Right lung (tissue), 10 donors: ENCODE measurements at places on chromosomes 1 and 21. TPM values are rescaled to one million over a fixed set of nuclear protein-coding genes. Genes with fewer than 3 reads are reported as not detected.
A peak's percentile ranks its signal among the peaks of the same experiment; 100 is the strongest.

DNA sequence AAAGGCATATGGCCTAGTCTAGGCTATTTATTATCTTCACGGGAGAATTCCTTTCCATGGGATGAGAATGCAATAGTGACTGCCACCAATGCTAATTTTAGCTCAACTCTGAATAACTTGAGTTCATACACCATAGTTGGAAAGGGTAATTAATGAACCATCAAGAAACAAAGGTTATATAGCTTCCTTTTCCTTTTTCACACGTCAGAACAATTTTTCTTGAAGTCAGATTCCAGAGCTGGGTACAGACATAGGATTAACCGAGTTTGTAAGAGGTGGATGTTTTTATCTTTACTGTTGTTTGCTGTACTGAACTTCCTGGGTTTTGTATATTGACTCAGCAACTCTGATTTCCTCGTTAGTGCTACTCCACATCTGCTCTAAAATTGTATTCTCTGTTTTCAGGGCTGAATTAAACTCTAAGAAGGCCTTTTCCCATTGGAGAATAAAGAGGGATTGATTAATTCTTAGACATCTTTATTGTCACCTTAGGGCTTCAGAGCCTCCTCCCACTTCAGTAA lies 262.0 kb downstream of the NUF2 start:
- no peak for DNase-seq

GRCh38 chr1:14926818-14927575 lies 226.6 kb upstream of the TMEM51 start:
- no peak for DNase-seq

DNA sequence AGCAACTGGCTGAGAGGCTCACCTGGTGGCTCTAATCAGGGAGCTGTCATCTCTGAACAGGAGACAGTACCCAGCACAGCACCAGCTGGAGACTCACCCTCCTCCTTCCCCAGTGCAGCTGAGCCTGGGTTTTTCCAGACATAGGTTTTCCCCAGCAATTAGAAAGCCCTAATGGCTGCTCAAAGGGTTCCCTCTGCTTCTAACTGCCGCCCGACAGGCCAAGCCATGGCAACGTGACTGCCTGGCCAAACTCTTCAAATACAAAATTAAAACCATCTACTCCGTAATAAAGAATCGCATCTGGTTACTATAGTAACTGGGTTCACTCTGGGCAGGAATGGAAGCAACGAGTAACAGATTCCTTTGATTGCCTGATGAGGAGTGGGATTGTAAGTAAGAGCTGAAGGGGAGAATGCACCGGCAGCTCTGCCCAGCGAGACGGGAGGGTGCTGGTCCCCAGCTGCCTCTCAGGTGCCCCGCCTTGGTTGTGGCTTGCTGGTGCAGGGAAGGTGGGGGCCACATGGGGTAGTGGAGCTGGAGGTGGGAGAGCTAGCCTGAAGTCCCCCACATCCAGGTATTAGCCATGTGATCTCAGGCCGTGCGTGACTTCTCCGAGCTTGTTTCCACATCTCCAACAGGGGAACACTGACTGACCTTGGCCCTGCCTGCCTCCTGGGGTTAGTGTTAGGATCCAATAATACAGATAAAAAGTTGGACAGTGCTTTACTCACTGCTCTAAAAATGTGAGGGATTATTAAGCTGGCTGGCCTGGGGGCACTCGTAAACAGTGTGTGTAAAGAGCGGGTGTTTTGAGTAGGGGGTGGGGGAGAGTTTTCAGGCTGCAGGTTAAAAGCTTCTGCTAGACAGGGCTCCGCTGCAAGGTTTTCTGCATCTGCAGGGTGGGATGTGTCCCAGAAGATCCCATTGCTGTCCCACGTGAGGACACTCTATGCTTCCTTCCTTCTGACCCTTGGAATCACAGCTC lies 94.2 kb downstream of the KCNN3 start:
- no peak for DNase-seq

GRCh38 chr1:59043796-59044195 lies 253.1 kb upstream of the FGGY start:
- DNase-seq = no peak

GRCh38 chr1:18238190-18238589 lies 130.6 kb downstream of the IGSF21 start:
- no peak for DNase-seq

GRCh38 chr1:115300087-115300876 lies 37.8 kb downstream of the NGF start:
- no peak for DNase-seq

GRCh38 chr1:11531314-11531870 lies 52.4 kb downstream of the DISP3 start:
- DNase-seq = no peak

DNA sequence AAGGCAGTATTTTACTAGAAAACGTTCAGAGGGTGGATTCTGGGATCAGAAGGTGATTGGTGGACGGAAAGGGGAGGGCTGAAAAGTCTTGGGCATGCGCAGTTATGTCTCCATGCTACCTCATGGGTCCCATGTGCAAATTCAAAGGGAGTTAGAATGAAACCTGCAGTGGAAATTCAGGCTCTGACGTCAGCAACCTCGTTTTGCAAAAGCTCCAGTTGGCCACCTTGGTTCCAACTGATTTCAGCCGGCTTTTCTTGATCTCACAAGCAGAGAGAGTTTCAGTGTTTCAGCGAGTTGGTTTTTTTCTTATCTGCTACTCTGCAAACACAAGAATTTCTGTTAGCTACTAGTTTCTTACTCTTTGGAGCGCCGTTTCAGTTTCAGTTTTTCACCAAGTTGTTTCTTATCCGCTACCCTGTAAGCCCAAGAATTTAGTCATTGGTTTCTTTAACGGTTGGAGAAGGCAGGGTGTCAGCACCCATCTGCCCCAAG lies 69.8 kb upstream of the PGBD5 start:
- no peak for DNase-seq

GRCh38 chr1:89994231-89994804 lies 592 bp upstream of the ZNF326 start:
- DNase-seq = no peak

GRCh38 chr1:24717887-24718650 lies 27.2 kb upstream of the CLIC4 start:
- no peak for DNase-seq

- no peak for DNase-seq
These were observed 1080.6 kb downstream of the PLA2G4A start for GRCh38 chr1:187909382-187909781.

DNA sequence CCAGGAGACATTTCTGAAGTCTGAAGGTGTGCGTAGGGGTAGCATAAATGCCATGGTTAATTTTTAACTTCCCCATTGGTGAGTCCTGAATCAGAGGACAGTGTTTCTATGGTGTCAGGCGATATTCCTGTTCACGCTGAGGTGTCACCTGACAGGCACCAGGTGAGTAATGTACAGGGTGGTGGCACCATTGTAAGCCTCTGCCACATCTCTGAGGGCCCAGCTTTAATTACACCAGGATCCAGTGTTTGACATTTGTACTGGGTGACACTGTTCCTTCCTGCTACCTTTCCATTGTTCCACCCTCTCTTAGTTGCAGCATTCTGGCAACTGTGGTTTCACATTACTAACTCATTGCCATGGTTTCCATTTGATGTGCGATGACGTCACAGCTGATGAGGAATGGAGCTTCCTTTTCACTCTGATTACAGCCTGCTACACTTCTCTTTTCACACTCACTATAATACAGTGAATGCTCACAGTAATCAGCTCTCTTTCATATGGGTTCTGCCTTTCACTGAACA lies 40.6 kb upstream of the MARK1 start:
- peak; percentile 16 for DNase-seq

DNA sequence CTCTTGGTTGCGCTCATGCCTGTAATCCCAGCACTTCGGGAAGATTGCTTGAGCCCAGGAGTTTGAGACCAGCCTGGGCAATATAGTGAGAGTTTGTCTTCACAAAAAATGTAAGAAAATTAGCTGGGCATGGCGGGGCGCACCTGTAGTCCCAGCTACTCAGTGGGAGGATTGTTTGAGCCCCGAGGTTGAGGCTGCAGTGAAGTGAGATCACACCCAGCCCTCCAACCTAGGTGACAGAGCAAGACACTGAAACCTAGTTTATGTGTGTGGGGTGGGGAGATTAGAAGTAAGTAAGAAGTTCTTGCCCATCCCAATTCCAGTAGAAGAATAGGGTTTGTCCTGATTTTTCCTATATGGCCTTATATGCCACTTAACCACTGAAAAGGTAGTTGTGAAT lies 2.0 kb downstream of the RPL5 start:
- no peak for DNase-seq

DNA sequence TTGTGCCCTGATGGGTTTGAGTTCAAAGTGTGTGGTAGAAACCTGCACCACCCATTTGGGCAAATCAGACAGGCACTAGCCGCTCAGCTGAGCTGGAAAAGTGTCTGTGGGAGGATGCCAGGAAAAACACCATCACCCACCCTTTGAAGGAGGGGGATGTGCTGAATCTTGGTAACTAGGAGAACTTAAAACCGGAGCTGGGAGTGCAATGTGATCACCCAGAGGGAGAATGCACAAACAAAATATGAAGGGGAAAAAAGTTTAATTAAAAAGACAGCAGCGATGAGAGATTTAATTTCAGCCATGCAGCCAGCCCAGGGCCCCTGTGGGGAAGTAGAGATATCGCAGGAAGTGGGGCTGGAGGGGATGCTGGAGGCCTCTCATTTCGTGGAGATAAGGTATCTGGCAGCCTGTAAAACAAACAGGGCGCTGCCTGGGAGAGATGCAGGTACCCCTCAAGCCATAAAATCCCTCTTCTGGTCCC lies 86.8 kb upstream of the BCAR3 start:
- no peak for DNase-seq

DNA sequence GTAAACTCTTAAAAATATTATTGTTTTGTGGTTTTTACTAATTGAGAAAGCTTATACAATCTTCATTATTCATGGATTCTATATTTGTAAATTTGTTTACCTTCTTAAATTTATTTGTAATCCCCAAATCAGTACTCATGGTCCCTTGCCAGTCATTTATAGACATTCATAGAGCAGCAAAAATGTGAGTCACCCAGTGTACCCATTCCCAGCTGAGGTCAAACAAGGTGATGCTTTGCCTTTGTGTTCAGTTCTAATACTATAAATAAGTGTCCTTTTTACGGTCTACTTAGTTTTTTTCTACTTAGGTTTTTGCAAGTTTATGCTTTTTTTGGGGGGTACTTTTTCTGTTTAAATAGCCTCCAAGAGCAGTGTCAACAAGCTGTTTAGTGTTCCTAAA lies 36.1 kb downstream of the SORT1 start:
- no peak for DNase-seq

GRCh38 chr1:184395937-184396480 lies 9.2 kb downstream of the C1orf21 start:
- DNase-seq = no peak

DNA sequence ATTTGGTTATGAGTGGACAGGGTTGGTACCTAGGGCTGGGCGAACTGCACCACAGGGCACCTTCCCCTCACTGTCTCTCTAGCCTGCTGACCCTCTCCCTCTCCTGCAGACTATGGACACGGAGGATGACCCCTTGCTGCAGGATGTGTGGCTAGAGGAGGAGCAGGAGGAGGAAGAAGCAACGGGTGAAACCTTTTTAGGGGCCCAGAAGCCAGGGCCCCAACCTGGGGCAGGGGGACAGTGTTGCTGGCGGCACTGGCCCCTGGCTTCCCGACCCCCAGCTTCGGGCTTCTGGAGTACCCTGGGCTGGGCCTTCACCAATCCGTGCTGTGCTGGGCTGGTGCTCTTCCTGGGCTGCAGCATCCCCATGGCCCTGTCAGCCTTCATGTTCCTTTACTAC lies 21.9 kb downstream of the DISP3 start:
- no peak for DNase-seq

DNA sequence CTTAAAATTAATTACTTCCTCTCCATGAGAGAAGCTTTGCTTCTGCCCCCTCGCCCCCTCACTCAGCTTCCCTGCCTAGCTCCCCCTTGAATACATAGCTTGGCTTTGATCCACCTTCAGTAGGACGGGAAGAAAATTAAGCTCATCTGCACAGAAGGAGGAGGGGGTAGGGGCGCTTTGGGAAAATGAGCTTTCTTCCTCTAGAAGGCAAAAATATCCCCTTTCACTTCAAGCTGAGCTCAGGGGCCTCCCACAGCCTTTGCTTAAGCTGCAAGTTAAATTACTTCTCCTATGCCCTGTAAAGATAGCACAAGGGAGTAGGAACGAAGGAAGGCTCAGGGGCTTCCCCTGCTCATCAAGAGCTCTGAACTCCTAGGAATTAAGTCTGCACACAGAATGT lies 65.2 kb upstream of the GOLT1A start:
- DNase-seq = no peak

GRCh38 chr1:218809061-218809460 lies 364.6 kb upstream of the LYPLAL1 start:
- no peak for DNase-seq

DNA sequence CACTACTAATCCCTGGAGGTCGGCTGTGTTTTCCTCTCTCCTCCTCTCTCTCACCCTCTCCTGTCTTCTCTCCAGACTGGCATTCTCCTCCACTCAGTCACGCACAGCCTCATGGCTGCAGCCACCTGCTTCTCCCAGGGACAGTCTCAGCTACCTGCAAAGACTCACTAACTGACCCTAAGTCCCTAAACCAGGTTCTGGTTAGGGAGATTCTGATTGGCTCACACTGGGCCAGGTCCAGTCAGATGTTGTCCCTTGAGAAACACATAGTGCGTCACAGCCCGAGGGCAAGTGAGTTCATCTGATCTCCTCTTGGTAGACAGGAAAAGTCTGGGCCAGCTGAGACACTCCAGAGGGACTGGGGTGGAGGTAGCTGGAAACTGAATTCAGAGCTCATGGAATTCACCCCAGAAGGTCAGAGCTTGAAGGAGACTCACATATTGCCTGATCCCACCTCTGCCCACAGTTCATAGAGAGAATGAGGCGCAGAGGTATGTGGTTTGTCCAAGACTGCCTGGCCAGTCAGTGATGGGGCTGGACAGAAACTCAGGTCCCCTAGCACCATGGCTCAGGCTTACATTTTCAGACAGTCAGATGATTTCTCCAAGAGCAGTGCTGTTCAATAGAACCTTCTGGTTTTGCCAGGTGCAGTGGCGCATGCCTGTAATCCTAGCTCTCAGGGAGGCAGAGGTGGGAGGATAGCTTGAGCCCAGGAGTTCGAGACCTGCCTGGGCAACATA lies 40.4 kb upstream of the RPL11 start:
- DNase-seq = no peak

GRCh38 chr1:31653717-31654473 lies 9.2 kb upstream of the PEF1 start:
- DNase-seq = no peak

C1orf116 gene
- polyA plus RNA-seq = 40.9 TPM

CRB1 gene
- 0.25 TPM for polyA plus RNA-seq

RAB29 gene
- 5.7 TPM for polyA plus RNA-seq

SPRR1A gene
- not detected for polyA plus RNA-seq

LCE3D gene
- polyA plus RNA-seq = not detected

LENEP gene
- 0.66 TPM for polyA plus RNA-seq

MFAP2 gene
- 225 TPM for polyA plus RNA-seq

FAM78B gene
- polyA plus RNA-seq = 0.99 TPM

GABRD gene
- polyA plus RNA-seq = 8.5 TPM

GBP1 gene
- 40.5 TPM for polyA plus RNA-seq

MYOC gene
- 7.6 TPM for polyA plus RNA-seq

AMY1C gene
- 1.6 TPM for polyA plus RNA-seq

KCNK2 gene
- polyA plus RNA-seq = 0.21 TPM

LCE6A gene
- polyA plus RNA-seq = not detected

ST6GALNAC3 gene
- polyA plus RNA-seq = 28.8 TPM
